ENCODE measurements at places on chromosomes 4 and X.
A peak's percentile ranks its signal among the peaks of the same experiment; 100 is the strongest.

GRCh38 chrX:110432091-110432905 is 73.7 kb downstream of the RTL9 start:
- DNase-seq, result no peak

- DNase-seq, result no peak
Measured at GRCh38 chrX:129958814-129959492, 23.5 kb upstream of the BCORL1 start.

- DNase-seq, result no peak
Measured at GRCh38 chrX:53294024-53294648, 12.8 kb upstream of the IQSEC2 start.

DNA sequence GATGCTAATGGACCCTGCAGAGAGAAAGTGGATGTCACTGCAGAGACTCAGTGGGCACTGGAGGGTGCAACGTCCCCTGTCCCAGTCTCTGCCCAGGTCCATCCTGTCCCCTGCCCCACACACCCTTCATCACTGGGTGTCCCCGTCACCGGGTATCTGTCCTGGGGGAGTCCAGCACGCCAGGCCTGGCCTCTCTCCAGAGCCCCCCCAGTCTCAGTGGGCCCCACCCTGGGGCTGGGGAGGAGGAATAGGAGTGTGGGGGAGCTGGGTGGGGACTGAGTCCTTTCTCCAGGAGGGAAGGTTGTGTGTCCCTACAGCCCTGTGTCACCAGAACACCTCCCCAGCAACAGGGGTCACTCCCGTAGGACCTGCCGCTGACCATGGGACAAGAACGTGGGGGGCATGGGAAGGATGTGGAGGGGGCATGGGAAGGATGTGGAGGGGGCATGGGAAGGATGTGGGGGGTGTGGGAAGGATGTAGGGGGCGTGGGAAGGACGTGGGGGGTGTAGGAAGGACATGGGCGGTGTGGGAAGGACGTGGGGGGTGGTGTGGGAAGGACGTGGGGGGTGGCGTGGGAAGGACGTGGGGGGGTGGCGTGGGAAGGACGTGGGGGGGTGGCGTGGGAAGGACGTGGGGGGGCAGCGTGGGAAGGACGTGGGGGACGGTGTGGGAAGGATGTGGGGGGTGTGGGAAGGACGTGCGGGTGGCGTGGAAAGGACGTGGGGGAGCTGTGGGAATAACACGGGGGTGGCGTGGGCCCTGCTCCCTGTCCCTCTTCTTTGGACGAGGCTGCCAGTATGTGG is 21.0 kb upstream of the SPON2 start:
- no peak for DNase-seq

DNA sequence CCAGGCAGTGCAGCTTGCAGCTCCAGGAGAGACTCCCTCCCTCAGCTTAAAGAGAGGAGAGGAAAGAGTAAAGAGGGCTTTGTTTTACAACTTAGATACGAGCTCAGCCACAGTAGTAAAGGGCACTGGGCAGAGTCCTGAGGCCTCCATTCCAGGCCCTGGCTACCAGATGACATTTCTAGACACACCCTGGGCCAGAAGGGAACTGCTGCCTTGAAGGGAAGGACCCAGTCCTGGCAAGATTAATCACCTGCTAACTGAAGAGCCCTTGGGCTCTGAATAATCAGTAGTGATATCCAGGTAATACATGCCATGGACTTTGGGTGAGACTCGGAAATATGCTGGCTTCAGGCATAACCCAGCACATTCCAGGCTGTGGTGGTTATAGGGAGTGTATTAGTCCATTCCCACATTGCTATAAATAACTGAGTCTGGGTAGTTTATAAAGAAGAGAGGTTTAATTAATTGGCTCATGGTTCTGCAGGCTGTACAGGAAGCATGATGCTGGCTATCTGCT is 15.3 kb upstream of the SLC16A2 start:
- no peak for DNase-seq

DNA sequence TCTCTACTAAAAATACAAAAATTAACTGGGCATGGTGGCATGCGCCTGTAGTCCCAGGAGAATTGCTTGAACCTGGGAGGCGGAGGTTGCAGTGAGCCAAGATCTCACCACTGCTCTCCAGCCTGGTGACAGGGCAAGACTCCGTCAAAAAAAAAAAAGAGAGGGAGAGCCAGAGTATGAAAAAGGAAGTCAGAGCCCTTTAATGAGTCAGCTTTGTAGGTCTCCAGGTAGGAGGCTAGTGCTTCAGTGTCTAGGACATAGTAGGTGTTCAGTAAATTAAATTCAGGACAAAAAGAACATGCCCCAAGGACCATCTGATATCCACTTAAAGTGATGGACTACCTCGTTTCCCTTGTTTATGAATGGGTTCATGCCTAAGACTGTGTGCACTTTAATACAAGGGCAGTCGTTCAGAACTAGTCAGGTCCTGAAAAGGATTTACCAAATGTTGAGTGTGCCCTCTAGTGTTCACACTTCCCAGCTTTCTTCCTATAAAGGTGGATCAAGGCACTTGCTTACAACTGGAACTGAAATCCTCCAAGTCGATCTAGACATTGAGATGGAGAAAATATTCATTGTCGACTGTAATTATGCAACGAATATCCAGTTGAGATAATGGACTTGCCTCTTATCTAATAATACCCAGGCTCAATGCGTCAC is 29.0 kb downstream of the F9 start:
- peak; percentile 47 for DNase-seq

DNA sequence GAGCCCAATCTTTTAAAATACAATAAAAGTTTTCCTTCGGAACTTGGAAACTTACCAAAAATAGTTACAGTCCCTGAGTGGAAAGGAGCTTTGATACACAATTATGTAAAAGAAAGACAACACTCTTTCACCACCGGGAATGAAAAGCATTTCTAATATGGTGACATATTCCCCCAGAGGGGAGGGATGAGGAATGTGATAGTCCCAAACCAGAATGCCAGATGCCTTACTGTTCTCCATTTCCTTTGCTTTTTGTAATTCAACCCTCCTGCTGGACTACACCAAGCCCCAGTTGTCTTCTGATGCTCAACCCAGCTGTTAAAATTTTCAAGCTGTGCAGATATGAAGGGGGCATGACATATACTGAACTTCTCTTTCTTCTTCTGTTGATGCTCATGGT is 4.1 kb downstream of the PRIMPOL start:
- DNase-seq, result no peak

GRCh38 chr4:2427383-2428334 is 8.9 kb downstream of the CFAP99 start:
- DNase-seq, result no peak

DNA sequence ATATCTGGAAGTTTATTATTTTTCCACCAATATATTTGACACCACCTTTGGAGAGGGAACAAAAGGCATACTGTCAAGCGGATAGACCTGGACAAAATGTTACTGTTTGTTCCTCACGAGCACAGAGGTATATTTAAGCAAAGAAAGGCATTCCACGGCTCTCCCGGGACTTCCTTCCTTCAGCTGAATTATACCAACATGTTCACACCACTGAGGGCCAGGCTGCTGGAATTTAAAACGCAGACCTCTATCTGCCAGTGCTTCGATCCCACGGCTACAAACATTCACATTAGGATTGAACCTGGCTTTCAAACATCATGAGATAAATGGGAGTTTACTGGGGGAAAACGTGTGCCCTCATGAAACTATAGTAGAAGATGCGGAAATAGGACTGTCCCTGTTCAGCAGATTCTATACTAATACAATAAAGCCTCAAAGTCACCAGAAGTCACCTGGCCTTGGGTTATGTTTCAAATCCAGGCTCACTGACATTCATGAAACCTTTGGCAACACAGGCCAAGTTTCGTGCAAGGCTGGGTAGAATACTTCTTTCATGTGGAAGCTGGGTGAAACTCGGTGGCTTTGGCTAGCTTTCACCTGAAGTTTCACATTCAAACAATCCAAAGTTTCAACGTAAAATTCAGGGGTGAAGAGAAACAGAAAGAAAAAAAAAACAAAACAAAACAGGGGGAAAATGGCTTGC is 39.5 kb downstream of the SORBS2 start:
- no peak for DNase-seq

- DNase-seq, result no peak
Measured at GRCh38 chr4:138740816-138741745, 274.5 kb upstream of the NOCT start.
